ENCODE measurements at places on chromosomes 7 and 10.

GRCh38 chr7:95686109-95686508 is 86.2 kb upstream of the DYNC1I1 start:
- DNase-seq, result no peak

DNA sequence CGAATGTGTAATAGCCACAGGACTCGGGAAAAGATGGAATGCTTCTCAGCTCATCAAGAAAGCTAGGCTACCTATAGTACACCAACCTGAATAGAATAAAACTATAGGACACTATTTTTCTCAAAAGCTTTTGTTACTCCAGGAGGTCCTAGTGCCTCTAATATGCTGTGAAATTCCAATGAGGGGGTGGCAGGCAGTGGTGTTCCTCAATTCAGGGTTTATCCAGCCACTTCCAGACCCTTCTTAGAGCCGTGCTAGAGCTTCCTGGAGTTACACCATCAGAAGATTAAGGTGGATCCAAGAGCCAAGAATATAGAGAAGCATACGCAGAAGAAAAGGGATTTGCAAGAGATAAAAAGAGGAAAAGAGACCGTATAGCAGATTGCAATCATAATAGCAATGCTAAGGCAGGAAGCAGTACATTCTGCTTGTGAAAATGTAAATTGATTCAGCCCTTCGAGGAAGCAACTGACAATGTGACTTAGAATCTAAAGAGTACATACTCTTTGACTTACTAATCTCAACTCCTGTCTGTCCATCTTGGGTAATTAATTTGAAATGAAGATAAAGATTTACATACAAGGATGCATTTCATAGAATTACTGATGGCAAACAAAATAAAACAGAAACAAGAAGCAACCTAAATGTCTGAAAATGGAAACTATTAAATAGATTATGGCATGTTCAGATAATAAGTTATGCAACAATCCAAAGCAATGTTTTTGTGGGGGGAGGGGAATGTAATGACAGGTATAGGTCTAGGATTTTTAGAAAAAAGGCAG is 2.1 kb downstream of the ST8SIA6 start:
- no peak for DNase-seq

DNA sequence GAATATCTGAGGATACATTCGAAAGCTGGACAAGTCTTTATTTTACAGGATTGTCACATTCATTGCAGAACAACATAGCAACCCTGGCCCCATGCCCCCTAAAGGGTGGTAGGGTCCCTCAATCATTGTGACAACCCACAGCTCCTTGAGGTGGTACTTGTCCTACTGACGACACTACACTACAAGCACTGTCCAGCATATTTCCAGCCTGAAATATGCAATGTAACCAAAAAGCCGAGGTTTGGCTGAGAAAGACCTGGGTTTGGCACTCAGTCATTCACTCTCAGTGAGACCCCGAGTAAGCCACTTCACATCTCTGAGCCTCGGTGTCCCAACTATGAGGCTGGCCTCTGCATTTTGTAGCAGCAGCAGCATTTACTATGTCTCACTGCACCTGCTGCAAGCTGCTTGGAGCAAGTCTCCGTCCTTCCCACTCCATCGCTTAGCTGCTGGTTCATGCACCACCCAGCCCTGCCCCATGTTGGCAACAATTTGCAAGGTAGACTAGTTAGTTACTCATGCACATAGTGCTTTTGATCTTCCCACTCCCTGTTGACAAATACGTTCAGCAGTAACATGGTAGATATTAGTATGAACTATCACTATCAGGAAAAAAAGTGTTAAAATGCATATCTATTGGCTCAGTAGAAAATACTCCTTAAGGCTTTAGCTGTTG is 43.6 kb upstream of the TNPO3 start:
- no peak for DNase-seq

DNA sequence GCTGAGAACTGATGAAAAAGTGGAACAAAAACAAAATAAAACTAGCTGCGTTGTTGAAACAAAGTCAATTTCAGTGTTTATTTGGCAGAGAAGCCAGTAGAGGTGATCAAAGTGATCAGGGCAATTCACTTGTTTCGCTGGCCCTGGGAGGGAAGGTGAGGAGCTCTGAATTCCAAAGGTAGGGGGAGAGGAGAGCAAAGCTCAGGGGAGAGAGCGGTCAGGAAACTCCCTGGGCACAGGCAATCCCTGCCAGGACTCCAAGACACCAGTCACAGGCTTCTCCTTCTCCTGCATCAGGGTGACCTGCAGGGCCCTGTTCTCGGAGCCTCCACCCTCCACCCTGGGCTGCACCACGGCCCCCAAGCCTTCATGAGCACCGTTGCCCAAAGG is 6.8 kb upstream of the KIAA1217 start:
- no peak for DNase-seq

DNA sequence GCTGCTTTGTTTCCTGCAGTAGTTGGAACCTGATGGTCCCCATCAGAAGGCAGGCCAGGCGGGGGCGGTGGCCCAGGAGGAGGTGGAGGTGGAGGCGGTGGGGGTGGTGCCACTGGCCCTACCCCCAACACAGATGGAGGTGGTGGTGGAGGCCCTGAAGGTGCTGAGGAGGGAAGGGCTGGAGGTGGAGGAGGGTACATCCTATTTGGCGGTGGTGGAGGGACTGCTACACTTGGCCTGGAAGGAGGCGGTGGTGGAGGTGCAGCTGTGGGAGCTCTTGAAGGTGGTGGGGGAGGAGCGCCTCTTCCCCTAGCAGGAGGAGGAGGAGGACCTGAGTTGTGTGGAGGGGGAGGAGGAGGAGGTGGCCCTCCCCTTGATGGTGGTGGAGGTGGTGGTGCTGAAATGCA is 36.8 kb downstream of the LMOD2 start:
- no peak for DNase-seq

DNA sequence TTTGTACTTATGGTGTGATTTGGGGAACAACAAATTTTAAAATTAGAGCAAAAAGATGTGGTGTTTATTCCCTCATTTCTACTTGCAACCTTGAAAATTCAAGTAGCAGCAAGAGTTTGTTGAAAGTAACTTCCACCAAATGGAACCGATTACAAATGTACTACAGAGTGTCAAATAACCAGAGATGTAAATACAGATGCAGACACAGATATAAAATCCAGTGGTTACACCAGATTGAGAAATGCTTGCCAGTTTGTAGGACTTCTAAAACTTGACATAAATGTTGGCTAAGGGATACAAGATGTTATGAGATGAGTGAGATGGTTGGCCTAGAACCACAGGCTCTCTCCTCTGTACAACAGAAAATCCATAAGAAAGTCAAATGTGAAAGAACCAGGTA is 162.1 kb downstream of the DIP2C start:
- DNase-seq, result no peak

GRCh38 chr10:71627956-71628355 is 91.6 kb downstream of the C10orf105 start:
- DNase-seq, result no peak

GRCh38 chr10:112950714-112951358 is 789 bp downstream of the TCF7L2 start:
- no peak for DNase-seq

GRCh38 chr10:100360234-100360633 is 13.2 kb downstream of the SCD start:
- no peak for DNase-seq

GRCh38 chr10:124516181-124516580 is 54.6 kb downstream of the LHPP start:
- DNase-seq, result no peak

- DNase-seq, result no peak
Measured at GRCh38 chr10:44198096-44198779, 186.7 kb downstream of the CXCL12 start.

GRCh38 chr10:77563638-77564270 is 73.9 kb downstream of the KCNMA1 start:
- DNase-seq, result no peak

DNA sequence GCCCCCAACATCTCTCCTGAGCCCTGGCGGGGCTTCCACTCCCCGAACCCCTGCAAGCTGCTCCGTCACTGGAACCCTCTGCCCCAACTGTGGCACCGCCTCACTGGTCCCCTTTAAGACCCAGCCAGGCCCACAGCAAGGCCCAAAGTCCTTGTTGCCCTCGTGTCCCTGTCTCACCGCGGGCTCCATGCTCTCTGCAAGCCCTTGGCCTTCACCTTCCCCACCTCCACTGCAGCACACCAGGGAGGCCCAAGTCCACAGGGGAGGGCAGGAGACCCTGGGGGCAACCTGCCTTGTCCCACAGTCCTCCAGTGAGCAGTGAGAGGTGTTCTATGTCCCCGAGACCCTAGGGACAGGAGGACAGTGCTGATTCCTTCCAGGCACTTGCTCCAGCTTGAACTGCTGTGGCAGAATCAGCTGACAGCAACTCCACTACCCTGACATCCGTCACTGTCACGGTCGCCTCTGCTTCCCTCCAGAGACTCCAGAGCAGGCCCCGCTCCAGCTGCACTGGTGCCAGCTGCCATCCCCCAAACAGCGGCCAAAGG is 105.3 kb downstream of the CYTH3 start:
- DNase-seq, result no peak

DNA sequence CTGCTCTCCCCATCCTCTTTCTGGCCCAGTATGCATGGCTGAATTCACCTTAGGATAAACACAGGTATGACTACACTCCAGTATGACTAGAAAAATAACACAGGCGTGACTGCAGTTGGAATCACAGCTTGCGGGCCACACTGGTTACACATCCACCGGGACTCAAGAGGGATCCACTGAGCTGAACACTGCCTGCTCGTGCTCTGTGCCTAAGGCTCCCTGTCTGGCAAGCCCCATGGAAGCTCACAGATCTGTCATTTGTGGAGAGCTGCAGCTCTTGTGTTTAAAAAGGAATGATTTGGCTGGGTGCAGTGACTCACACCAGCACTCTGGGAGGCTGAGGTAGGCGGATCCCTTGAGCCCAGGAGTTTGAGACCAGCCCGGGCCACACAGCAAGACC is 26.8 kb downstream of the VOPP1 start:
- DNase-seq, result no peak

DNA sequence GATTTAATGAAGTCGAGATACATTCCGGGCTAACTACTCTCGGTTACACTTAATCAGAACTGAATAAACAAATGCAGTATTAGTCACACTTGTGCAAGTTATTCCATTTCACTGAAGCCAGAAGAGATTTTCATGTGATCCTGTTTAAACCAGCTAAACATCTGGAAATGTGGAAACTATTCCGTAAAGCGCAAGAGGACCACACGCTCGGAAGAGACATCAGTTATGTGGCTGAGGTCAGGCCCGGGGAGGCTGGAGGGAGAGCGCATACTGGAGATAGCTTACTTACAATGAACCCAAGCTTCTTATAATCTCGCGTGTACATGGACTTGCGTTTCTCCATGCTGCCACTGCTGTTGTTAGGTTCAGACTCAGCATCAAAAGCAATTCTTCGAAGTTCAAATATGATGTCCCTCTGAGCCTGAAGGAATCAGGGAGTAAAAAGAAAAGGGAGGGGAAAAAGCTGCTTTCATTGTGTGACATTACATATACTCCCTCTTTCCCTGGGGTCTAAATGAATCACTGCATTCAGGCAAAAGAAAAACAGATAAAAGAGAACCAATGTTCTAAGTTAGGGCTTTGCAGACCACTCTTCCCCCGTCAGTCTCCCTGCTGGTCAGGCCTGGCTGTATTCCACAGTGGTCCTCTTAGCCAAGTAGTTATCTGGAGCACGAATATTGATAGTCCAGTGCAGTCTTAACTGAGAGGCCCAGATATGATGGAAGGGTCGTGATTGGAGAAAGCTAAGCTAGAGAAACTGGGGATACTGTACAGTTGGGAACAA is 237.4 kb downstream of the ELMO1 start:
- DNase-seq, result no peak

GRCh38 chr10:34938399-34938670 is 123.2 kb upstream of the PARD3 start:
- no peak for DNase-seq

- no peak for DNase-seq
Measured at GRCh38 chr10:79140085-79140793, 71.5 kb downstream of the ZMIZ1 start.

GRCh38 chr7:83799333-83799732 is 150.4 kb upstream of the SEMA3E start:
- DNase-seq, result no peak

- DNase-seq, result no peak
Measured at GRCh38 chr7:151491859-151492258, 27.8 kb downstream of the RHEB start.

GRCh38 chr7:117010375-117011133 is 57.3 kb downstream of the ST7 start:
- no peak for DNase-seq

GRCh38 chr10:6574664-6575176 is 5.4 kb downstream of the PRKCQ start:
- no peak for DNase-seq

- no peak for DNase-seq
Measured at GRCh38 chr10:126041117-126041516, 144.8 kb downstream of the FANK1 start.

- DNase-seq, result no peak
Measured at GRCh38 chr7:46633200-46633599, 712.1 kb upstream of the IGFBP3 start.

- DNase-seq, result no peak
Measured at GRCh38 chr10:93548376-93549071, 17.9 kb upstream of the FFAR4 start.

DNA sequence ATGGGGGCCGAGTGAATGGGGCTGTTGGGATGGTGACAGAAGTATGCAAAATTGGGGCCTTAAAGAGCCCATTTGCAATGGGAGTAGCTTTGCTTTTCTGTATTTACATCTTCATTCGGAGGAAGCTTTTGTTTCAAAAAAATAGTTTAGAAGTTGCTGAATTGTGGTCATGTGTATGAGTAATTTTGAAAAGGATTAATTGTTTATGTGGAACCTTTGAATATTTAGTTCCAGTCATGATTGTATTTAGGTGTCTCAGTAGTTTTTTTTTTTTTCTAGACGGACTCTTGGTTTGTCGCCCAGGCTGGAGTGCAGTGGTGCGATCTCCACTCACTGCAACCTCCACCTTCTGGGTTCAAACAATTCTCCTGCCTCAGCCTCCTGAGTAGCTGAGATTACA is 37.2 kb downstream of the RBM33 start:
- no peak for DNase-seq

- peak; percentile 81 for DNase-seq
Measured at GRCh38 chr10:124296121-124296812, 122.5 kb downstream of the OAT start.

DNA sequence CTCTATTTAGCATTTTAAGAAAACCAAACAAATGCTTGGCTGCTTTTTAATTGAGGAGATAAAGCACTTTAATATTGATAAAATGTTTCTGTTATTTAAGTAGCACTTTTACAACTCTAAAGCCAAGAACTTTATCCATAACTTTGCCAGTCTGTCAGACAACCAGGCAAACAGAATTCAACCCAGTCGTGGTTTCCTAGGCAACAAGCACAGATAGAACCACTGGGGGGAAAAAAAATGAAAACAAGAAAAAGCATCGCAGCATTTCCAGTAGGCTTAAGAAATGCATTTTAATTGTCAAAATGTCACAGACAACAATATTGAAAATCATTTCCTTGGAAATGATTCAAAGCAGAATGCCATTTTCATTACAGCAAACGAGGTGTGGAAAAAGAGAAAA is 323.4 kb downstream of the PARD3 start:
- no peak for DNase-seq

DNA sequence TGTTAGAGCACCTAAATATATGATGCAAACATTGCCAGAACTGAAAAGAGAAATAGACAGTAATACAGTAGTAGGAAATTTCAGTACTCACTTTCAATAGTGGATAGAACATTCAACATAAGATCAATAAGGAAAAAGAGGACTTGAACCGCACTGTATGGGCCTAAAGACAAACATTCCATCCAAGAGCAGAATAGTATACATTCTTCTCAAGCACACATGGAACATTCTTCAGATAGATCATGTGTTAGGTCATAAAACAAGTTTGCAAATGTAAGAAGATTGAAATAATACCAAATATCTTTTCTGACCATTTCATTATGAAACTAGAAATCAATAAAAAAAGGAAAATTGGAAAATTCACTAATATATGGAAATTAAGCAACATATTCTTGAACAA is 185.4 kb upstream of the FOXP2 start:
- DNase-seq, result no peak

Data from mesenteric fat pad (tissue), 1 donor.